ENCODE measurements at places on chromosomes 1 and 21.

DNA sequence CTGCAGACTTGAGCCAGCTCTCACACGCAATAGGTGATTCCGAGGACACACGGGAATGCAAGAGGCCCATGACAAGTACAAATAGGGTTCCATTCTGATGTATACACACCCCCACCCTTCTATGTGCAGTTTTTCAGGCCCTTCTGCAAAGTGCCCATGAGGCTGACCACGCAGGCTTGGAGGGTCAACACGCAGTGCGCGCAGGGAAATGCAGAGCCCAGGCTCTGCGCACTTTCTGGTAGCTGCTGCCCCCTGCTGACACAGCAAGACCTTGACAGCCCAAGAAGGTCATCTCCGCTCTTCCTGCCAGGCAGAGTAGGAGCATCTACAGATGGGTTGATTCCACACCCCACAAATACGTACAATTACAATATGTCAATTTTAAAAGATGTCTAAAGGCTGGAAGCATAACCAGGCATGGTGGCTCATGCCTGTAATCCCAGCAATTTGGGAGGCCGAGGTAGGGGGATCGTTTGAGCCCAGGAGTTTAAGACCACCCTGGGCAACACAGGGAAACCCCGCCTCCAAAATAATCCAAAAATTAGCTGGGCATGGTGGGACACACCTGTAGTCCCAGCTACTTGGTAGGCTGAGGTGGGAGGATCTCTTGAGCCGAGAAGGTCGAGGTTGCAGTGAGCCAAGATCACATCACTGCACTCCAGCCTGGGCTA is 18.5 kb downstream of the SH3BP5L start:
- DNase-seq, result no peak

DNA sequence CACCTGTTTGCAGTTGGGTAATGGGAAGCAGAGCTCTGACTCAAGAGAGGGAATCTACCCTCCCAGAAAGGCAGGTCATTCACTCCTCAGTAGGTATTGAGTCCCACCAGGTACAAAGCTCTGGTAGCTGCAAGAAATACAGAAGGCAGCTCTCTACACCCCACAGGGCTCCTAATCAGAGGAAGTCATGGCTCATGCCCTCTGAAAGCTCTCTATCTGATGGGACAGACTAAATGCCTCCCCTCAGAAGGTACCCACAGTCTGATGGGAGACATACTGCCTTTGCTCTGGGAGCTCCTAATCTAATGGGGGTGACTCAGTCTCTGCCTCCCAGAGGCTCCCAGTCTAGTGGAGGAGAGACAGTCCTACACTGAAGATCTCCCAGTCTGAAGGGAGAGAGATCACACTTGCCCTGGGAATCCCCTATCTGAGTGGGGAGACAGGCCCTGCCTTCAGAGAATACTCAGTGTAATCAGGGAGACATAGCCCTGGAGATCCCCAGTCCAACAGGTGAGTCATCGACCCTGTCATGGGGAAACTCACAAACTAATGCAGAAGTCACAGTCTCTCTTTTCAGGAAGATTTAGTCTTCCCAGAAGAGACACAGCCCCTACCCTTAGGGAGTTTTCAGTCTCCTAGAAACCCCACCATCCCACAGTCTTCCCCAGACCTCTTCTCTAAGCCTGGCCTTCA is 23.7 kb downstream of the CAMK1G start:
- peak; percentile 42 for DNase-seq

- DNase-seq, result no peak
These were observed 100.6 kb upstream of the RUNX1 start for GRCh38 chr21:35149698-35150097.

GRCh38 chr1:211698161-211699026 is 23.0 kb upstream of the NEK2 start:
- no peak for DNase-seq

DNA sequence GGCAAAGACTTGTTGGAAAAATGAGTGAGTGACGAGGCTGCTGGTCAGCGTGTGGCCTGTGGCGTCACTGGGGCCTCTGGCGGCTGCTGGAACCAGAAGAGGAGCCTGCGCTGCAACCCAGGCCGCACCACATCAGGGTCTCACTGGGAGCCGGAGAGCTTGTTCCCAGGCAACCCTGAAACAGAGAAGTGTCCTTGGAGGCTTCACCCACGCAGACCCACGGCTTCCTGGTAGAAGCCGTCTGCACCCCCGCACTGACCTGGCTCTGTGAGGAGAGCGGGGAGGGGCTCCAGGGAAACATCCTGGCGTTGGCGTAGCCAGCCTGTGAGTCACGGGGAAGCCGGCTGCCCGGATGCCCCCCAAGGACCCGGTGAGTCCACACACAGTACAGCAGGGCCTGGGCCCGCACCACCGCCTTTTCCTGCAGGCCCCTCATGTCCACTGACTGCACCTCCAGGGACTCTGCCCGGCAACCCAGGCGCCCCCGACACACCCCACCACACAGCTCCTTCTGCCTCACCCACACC is 57.4 kb downstream of the COL6A1 start:
- DNase-seq, result peak; percentile 22

DNA sequence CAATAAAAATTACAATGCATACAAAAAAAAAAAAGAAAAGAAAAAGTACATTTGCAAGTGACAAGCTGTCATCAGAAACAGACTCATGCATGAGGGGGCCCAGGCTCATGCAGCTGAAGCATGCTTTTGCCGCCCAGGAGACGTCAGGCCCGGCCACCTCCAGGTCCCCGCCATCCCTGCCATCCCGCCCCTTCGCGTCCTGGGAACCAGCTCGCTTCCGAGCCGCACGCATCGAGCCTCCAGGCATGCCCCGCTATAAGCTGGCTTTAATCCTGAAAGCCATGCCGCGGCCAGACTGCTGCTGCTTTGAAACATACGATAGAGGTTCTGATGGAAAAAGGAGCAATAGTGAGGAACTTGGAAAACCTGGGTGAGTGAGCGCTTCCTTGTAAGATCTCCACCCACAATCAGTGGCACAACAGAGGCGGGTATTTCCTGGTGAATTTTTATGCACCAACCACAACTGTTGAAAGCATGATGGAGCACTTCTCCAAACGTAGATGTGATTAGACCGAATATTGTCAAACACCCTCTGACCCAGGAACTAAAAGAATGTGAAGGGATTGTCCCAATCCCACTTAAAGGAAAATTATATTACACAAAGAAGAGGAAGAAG is 113.7 kb downstream of the FAF1 start:
- no peak for DNase-seq

DNA sequence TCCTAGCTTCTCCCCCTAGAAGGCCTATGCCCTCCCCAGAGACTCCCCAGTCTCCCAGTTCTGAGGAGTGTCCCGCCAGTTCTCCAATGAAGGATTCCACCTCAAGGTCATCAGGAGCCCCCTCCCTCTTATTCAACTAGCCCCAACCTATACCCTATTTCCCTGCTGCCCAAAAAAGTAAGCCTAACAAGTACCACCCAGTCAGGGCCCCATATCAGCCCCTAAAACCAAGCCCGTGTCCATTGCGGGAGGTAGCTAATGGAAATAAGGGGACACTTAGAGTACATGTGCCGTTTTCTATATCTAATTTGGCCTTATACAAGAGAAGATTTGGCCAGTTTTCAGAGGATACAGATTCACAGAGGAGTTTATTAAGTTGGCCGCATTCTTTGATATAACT is 416.2 kb downstream of the MATN1 start:
- no peak for DNase-seq

- no peak for DNase-seq
These were observed 18.8 kb downstream of the KYAT3 start for GRCh38 chr1:88973520-88974137.

- DNase-seq, result no peak
These were observed 43.4 kb downstream of the SLC45A1 start for GRCh38 chr1:8361198-8361849.

DNA sequence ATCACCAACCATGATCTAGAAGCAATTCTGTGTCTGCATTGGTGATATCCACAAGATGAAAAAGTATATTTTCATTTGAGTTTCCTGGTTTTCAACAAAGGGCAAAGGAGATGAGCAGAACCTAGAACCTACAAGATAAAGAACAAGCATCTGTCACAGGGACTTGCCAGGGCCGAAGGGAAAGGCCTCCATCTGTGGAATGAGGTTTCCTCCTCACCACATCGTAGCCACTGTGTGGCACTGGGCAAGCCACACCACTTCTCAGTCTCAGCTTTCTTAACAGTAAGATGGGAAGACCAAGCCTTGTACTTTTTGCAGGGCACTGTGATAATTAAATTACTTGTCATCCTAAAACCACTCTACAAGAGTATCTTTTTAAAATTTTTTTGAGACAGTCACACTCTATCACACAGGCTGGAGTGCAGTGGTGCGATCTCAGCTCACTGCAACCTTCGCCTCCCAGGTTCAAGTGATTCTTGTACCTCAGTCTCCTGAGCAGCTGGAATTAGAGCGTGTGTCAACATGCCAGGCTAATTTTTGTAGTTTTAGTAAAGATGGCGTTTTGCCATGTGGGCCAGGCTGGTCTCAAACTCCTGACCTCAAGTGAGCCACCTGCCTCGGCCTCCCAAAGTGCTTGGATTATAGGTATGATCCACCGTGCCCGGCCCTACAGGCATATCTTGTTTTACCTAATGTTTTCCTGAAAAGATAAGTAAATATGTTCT is 45.8 kb downstream of the ARHGEF11 start:
- DNase-seq, result no peak

- DNase-seq, result no peak
These were observed 86.1 kb downstream of the DUSP10 start for GRCh38 chr1:221655766-221656305.

GRCh38 chr1:231857609-231858135 is 231.1 kb downstream of the DISC1 start:
- no peak for DNase-seq

GRCh38 chr1:26203642-26204318 is 13.4 kb downstream of the CATSPER4 start:
- no peak for DNase-seq

DNA sequence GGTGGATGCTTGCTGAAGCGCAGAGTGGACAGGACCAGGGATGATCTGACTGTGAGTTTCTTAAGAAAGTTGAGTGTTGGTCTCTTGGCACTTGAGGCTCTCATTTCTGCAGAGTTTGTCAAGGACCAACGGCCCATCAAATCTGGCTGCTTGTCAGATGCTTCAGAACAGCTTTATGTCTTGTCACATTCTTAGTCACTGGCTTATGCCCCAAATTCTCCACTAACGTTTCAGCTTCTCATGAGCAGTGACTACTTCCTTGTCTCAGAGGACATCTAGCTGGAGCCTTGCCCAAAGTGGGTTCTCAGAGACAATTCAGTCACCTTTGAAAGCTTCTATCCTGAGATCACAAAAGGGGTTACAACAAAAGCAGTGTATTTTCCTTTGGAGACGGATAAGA is 92.3 kb downstream of the ST6GALNAC5 start:
- no peak for DNase-seq

DNA sequence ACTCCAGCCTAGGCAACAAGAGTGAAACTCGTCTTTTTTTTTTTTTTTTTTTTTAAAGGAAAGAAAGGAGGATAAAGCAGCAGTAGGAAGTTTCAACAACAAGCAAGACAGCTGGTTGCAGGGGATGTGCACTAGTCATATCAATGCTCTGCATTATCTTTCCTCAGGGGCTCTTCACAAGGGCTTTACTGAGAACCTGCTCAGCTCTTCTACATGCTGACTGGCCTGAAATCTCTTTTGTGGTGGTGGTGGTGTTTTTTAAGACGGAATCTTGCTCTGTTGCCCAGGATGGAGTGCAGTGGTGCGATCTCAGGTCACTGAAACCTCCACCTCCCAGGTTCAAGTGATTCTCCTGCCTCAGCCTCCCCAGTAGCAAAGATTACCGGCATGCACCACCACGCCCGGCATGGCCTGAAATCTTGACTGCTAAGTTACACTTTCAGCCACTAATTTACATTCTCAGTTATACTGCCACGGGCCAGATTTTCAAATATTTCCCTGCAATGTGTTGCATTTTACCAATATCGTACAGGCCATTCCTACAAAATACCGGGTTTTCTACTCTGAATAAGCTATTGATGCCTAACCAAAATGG is 68.0 kb downstream of the PUM1 start:
- DNase-seq, result no peak

DNA sequence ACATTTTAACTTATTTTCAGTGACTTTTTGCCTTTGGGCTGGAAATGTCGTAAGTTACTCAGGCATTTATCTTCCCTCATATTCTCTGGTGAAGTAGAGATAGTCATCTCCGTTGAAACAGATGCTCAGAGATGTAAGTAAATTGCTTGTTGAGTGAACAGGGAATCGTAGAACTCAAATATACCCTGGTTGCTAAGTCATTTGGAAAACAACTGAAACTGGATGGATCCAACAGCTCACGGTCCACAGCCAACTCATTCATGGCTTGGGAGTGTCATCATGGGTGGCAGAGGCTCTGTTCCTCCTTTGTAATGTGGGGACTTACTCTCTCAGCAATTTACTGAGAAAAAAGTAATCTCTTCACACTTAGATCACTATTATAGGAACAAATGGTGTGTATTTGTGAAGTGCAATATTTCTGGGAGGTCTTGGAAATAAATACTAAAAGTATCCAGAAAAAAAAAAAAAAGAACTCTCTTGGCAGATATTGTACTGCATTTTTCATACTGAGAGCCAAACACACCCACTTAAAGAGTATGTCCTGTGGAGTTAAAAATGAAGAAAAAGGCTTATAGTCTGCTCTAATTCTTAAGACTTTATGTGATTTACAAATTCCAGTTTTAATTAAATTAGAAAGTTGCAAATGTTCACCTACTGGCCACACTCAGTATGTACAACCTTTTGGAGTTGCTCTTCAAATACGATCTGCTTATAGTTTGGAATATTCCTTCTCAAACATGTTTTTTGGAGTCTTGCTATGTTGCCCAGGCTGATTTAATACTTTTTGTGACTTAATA is 107.4 kb downstream of the LEPR start:
- no peak for DNase-seq

- DNase-seq, result no peak
These were observed 150.6 kb downstream of the ZNF648 start for GRCh38 chr1:181910905-181911304.

DNA sequence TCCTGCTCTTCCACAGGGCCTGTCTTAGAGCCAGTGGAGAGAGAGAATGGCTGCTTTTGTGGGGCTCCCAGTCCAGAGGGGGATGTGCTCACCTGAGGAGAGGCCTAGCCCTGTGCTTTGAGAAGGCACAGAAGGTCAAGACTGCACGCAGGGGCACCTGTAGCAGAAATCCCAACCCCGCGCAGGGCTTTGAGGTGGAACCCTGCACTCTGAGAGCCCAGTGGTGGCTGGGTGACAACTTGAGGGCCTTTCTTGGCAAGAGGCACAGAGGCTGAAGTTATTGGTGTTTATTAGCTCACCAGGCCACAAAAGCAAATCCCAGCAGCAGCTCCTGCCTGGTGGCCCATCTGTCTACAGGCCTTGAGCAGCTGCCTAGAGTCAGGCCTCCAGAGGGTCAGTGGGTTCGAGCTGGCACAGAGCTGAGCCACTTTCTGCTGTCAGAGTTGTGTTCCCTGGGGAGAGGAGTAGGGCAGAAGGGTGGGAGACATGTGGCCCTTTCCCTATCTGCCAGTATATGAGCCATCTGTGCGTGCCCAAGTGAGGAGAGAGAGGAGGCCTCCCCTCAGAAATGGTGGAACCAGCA is 31.4 kb downstream of the SZRD1 start:
- DNase-seq, result no peak

DNA sequence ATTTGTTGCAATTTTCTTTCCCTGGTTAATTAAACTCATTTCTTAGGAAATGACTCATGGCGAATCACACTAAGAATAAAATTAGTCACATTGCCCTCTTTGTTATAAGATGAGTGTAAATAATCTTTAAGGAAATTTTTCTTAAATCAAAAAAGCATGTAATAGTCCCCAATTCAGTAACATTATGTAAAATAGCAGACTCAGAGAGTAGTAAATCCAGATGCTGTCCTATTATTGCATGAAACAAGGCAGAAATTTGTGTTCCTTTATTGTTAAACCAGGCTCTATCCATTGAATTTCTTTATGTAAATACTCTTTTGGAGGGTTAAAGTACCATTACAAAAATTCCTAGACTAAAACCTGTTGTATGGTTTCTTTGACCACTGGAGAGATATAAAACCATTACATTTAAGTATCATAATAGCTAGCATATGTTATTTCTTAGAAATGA is 154.5 kb upstream of the C1orf87 start:
- DNase-seq, result no peak
